ENCODE measurements at places on chromosomes 1 and 21. TPM values are rescaled to one million over a fixed set of nuclear protein-coding genes. Genes with fewer than 3 reads are reported as not detected.

DNA sequence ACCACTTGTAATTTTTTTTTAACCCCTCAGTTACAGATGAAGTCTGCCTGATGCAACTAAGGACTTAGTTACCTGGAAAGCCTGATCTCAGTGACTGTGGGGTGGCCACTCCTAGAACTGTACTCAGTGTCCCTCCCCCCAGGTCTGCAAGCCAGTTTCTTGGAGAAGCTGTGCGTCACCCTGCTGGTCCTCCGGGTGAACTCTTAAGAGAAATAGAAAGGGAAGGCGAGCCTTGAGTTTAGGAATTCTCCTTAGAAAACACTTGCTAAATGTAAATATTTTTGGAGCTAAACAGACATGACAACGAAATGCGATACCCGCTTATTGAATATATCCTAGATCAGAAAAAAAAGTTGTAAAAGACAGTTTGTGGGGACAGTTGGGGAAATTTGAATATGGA is 730 bp downstream of the SLC16A4 start:
- no peak for DNase-seq

- peak; percentile 41 for DNase-seq
These were observed 6.9 kb downstream of the SERTAD4 start for GRCh38 chr1:210239349-210240111.

DNA sequence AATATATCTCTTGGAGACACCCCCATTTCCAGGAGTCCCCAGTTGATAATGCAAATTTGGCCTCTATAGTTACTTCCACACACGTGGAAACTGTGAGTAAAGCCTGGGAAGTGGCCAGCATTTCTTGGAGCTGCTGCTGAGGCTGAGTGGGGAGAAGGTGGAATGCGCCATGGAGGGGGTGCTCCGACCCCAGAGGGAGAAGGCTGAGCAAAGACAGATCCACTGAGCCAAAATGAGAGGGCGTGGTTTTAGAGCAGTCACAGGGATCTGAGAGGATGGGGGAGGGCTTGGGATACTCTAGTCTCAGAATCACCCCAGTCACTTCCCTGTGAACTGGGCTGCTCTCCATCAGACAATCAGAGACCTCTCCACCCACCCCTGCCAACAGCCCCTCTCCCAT is 38.7 kb downstream of the TRIM62 start:
- no peak for DNase-seq

GRCh38 chr1:201781437-201781836 is 47.5 kb upstream of the IPO9 start:
- DNase-seq: no peak

DNA sequence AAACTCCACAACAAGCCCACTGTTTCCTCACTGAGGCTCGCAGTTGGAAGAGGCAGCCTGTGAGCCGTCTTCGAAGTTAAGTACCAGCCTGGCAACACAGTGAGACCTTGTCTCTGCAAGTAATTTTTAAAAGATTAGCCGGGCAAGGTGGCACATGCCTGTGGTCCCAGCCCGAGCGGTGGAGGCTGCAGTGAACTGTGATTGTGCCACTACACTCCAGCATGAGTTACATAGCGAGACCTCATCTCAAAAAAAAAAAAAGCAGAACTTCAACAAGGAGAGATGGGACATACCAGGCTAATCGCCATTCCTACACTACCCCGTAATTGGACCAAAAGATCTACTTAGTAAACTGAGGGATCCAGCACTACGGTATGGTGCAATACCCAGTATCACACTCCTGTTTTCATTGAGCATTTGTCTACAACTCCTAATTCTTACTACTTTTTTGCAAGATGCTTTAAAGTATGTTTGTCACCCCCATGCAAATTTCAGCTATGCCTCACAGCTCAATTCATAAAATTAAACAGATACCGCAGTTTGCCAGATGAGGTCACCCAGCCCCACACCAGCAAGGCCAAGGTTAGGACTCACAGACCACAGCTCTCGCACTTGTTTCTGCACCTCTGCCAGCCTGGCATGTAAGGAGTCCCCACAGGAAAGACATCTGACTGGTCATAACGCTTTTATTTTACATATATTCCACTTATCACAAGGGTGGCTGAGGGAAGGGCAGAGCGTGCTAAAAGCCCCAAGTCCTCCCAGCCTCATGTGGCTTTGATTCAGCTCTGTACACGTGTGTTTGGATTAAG is 21.0 kb downstream of the SDE2 start:
- no peak for DNase-seq

TTC39A gene
- 0.95 TPM for total RNA-seq
